GM03348 (cell line): ENCODE measurements at places on chromosomes 11 and 22.
A peak's percentile ranks its signal among the peaks of the same experiment; 100 is the strongest.

DNA sequence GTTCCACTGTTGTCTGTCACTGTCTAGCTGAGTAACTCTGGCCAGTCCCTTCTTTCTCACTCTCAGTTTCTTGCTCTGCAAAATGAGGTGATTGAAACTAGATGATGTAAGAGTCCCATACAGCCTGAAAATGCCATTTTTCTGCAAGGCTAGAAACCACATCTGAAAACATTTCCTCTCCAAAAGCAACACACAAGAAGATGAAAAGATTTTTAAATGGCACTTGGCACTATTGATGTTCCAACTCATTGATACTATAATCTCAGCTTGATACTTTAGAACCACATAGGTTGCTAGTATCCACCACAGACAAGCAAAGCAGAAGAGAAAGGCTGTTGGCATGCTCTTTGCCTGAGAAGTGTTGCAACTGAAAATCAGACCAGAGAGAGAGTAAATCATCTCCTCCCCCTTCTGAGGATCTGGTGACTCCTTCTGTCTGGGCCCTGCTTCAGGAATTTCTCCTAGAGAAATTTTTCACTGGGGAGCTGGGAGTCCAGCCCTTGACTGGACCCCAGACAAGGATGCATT is 1217.9 kb downstream of the LRRC4C start:
- DNase-seq, result peak; percentile 2

GRCh38 chr22:19644314-19645223 is 69.7 kb upstream of the SEPTIN5 start:
- DNase-seq, result no peak

- DNase-seq, result peak; percentile 66
Measured at GRCh38 chr22:27801202-27801615, 347 bp downstream of the MN1 start.

DNA sequence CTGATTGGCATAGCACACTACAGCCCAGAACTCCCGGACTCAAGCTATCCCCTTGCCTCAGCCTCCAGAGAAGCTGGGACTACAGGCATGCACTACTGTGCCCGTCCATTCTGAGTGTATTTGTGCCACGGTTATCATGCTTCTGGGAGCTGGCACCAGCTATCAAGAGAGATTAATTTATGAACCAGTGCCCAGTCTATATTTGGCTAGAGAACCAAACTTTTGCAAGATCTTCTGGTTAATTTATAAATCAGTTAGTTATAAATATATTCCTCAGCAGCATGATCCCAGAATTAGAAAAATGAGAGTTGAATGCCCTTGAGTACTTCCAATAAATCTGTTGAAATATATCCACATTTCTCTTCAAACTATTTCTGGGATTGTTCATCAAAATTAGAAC is 67.5 kb upstream of the OR5AN1 start:
- DNase-seq, result no peak

GRCh38 chr11:69781241-69781640 is 6.1 kb upstream of the FGF4 start:
- DNase-seq, result no peak
